ENCODE measurements at places on chromosomes 1 and 21.

GRCh38 chr21:44370027-44370735, 16.8 kb downstream of the TRPM2 start:
- no peak for DNase-seq

DNA sequence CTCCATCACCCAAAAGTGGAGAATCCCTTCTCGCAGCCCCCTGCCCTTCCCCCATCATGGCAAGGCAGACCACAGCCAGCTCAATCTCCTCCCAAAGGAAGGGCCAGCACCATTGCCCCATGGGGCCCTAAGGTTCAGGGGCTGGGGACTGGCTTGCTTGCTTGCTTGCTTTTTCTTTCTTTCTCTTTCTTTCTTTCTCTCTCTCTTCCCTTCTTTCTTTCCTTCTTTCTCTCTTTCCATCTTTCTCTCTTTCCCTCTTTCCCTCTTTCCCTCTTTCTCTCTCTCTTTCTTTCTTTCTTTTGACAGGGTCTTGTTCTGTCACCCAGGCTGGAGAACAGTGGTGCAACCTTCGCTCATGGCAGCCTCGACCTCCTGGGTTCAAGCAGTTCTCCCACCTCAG, 38.1 kb upstream of the CAMK1G start:
- DNase-seq: no peak

DNA sequence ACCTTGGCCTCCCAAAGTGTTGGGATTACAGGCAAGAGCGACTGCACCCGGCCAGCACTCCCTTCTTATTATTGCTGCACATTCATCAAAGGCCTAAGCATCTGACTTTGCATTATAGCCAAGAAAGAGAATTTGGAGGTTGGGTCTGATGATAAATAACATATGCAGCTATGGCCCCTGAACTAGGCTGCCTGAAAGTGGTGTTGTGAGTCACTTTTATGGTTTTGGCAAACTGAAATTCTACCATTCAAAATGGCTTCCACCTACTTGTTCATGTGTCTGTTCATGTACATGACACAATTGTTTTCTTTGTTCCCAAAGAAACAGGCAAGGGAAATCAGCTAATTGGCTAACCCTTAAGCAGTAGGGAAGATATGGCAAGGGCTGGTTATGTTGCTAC, 25.0 kb upstream of the UAP1 start:
- DNase-seq: no peak

GRCh38 chr1:185159966-185160365, 3.0 kb downstream of the SWT1 start:
- no peak for DNase-seq

DNA sequence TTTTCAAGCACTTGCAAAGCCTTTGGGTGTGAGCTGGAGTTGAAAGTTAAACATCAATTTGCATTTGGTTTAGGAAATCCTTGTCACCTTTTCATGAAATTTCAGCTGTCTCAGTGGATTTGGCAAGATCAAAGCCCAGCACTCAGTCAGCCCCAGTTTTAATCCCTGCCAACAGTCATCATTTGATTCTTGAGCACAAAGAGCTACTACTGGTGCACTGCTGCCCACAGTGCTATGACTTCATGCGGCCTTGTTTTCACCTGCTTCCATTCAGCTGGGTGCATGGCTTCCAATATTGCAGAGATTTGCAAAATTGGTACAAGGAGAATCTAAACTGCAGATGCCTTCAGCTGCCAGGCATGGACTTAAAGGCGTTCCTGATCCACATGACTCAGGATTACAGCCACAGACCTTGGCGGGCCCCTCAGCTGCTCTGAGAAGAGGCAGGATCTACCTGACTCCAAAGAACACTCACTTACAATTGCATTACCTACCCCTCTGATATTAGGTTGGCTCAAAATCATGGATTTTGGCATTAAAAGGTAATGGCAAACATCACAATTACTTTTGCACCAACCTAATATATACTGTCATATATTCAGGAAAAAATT, 259.1 kb downstream of the DSCAM start:
- DNase-seq: no peak

DNA sequence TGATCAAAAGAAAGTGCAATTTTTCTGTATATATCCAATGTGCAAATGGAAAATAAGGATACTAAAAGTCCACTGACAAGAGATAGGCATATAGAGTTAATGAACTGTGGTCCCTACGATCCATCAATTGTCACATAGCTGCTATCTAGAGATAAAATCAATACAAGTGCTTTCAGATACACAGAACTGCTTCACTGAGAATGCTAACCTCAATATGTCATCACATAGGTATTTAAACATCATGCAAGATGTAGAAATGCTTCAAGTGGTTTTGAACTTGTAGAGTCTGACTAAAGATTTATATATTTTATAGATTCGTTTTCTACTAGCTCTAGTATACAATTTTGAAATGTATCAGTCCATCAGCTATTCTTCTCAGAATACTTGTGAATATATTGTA, 1604.7 kb downstream of the PLA2G4A start:
- no peak for DNase-seq

- DNase-seq: peak; percentile 22
Observed at GRCh38 chr1:116855773-116856201, 53.9 kb upstream of the PTGFRN start.

Measured in NCI-H510A (cell line).